Stimulated activated CD8-positive, alpha-beta memory T cell treated with anti-CD3 and anti-CD28 coated beads, Interleukin-15, amount 100 ng/mL, for 48 hours (primary cell): ENCODE measurements at places on chromosomes 12 and 14.
A peak's percentile ranks its signal among the peaks of the same experiment; 100 is the strongest.

DNA sequence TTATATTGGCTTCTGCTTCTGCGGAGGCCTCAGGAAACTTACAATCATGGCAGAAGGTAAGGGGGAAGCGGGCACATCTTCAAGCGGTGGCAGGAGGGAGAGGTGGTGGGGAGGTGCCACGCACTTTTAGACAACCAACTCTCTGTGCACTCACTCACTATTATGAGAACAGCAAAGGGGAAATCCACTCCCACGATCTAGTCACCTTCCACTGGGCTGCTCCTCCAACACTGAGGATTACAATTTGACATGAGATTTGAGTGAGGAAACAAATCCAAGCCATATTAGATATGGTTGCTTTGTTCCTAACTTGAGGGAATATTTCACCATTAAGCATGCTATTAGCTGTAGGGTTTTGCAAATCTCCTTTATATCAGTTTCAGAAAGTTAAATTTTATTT is 80.3 kb downstream of the UNC79 start:
- no peak for DNase-seq

GRCh38 chr12:49809906-49810389 is 18.3 kb downstream of the NCKAP5L start:
- DNase-seq: no peak

GRCh38 chr14:76136476-76137110 is 15.1 kb upstream of the GPATCH2L start:
- DNase-seq: no peak

DNA sequence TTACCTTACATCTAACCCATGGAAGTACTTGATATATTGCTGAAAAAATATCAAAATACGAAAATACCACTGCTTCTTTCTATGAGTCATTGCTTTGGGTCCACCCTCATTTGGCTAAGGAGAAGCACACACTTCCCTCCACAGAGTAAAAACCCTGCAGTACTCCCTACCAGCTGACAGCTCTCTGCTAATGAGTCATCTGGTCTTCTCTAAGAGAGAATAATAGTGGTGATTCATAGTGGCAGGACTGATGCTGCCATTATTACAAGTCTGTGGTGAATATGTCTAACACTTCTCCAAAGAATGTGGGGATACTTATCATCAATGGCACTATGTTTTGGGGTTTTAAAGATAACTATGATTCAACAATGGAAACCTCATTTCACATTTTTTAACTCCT is 90.7 kb downstream of the PPFIA2 start:
- peak; percentile 24 for DNase-seq

DNA sequence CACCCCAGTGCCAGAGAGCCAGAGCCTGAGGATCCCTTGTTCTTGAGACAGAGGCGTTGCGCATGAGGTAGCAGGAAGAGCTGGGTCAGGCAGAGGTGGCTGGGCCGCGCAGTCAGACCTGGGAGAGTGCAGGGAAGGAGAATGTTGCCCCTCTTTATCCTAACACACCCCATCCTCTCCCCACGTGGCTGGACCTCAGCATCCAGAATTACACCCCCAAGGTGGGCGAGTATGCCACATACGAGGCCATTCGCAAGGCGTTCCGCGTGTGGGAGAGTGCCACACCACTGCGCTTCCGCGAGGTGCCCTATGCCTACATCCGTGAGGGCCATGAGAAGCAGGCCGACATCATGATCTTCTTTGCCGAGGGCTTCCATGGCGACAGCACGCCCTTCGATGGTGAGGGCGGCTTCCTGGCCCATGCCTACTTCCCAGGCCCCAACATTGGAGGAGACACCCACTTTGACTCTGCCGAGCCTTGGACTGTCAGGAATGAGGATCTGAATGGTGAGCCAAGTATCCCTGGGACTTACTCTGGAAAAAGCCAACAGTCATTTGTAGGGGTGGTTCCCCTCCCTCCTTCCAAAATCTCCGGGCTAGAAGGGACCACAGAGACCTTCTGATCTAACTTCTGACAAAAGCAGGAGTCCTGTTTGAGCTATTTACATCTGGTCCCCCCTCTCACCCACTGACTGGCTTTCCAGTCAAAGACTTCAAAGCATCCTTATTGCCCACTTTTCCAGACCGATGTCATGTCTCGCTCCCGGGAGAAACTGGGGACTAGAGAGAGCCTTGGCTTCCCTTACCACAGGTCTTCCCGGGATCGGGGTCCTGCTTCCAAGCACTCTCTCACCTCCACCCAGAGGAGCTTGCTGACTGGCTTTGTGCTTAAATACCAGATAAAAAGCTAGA is 6.1 kb downstream of the MMP14 start:
- no peak for DNase-seq

GRCh38 chr12:31325524-31325875 is 450 bp downstream of the SINHCAF start:
- peak; percentile 2 for DNase-seq

GRCh38 chr12:129641926-129642325 is 261.9 kb downstream of the TMEM132D start:
- no peak for DNase-seq

- peak; percentile 41 for DNase-seq
Observed at GRCh38 chr12:45170456-45171042, 45.3 kb upstream of the ANO6 start.

GRCh38 chr14:78232231-78233000 is 62.2 kb downstream of the NRXN3 start:
- no peak for DNase-seq

- peak; percentile 81 for DNase-seq
Observed at GRCh38 chr12:56129206-56129941, 1.3 kb downstream of the ESYT1 start.

DNA sequence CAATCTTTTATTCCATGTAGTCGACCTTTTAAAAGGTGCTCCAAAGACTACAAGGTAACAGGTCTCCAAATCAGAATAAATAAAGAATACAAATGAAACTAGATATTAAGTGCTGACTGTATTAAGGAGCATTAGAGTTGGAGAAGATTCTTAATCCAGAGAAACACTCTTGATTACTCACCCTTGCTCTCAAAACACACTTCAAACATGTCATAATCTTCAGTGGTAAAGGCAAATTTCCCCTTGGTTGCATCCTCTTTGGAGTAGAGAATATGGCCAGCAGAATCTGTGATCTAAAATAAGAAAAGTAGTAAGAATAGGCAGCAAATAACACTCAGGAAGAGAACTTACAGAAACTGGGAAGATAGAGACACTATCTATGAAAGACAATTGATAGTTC is 24.6 kb downstream of the TMED10 start:
- no peak for DNase-seq

GRCh38 chr12:49138999-49139398 is 7.8 kb upstream of the TUBA1B start:
- no peak for DNase-seq
